ENCODE measurements at places on chromosomes 1 and 21. TPM values are rescaled to one million over a fixed set of nuclear protein-coding genes. Genes with fewer than 3 reads are reported as not detected.

The EPHA10 gene
- 0.11 TPM for polyA plus RNA-seq

DNA sequence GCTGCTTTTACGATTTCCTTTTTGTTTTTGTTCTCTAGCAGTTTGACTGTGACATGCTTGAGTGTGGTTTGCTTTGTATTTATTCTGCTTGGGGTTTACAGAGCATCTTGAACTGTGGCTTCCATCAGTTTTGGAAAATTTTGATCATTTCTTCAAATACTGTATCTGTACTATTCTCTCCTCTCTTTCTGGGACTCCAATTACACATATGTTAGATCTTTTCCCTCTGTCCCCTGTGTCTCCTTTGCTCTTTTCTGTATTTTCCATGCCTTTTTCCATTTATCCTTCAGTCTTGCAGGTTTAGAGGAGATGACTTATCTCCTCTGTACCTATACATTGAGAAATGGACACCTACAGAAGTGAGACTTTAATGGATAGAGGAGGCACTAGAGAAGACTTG lies 31.7 kb downstream of the COQ8A start:
- no peak for DNase-seq

GRCh38 chr1:83547901-83548300 lies 451.0 kb downstream of the TTLL7 start:
- no peak for DNase-seq

- DNase-seq = no peak
These were observed 134.8 kb downstream of the PIGK start for GRCh38 chr1:77084457-77084856.

GRCh38 chr1:159250638-159251216 lies 46.1 kb downstream of the ACKR1 start:
- DNase-seq = no peak

The PLA2G2A gene
- not detected for polyA plus RNA-seq

- no peak for DNase-seq
These were observed 19.1 kb downstream of the ABCA4 start for GRCh38 chr1:94101613-94102525.

- no peak for DNase-seq
These were observed 19.6 kb upstream of the CBR3 start for GRCh38 chr21:36115138-36115730.
